AG10803 (cell line): ENCODE measurements at places on chromosomes 12 and 14.

GRCh38 chr12:100404769-100405407 is 48.0 kb downstream of the SLC17A8 start:
- DNase-seq = peak; percentile 41

- peak; percentile 79 for DNase-seq
Measured at GRCh38 chr12:132614861-132615578, 3.6 kb upstream of the P2RX2 start.

- peak; percentile 52 for DNase-seq
Measured at GRCh38 chr12:111434680-111435338, 29.1 kb downstream of the SH2B3 start.

GRCh38 chr14:103336191-103336590 is 2.2 kb downstream of the EIF5 start:
- no peak for DNase-seq

- DNase-seq = peak; percentile 78
Measured at GRCh38 chr12:80892597-80893445, 44.9 kb downstream of the LIN7A start.

DNA sequence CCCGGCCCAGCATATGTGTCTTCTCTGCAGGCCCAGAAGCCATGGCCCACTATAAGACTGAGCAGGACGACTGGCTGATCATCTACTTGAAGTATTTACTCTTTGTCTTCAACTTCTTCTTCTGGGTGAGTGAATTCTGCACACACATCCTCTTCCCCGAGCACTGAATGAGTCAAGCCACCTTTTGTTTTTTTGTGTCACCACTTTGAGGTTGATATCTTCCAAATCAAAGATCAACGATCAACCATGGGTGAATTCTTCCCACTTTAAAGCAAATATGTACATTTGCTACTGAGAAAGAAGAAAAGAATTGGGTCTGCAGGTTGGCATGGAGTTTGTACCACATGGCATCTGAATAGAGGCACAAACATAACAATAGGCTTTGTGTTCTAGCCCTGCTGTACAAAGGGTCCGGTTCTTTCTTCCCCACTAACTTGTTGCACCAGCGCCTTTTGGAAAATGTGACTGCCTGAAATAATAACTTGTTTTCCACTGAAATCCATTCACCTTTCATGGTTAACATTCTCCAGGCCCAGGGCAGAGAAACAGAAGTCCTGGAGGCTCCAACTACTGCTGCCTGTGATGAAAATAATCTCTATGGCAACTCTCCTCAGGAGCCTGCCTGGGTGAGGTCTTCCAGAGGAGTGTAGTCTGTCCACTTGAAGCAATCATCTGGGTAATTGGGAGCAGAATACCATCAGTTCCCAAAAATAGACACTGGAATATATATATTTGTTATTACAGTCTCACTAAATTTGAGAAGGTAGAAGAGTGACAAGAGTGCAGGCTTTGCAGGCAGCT is 27.6 kb downstream of the TSPAN11 start:
- no peak for DNase-seq

DNA sequence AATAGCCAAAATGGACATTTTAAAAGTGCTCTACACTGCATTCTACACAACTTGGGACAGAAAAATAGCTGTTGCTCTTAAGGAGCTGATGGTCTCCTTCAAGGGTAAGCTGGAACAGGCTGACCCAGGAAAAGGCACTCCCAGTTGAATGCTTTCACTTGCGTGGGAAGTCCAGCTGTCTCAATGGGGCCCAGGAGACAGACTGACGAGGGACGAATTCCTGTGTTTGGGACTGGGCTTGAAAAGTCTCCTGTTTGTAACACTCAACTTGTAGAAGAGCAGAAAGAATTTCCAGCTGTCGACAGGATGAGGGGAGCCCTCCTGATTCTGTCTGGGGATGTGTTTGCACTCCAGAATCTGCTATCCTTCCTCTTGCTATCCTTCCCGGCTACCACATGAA is 180.8 kb downstream of the ZFP36L1 start:
- peak; percentile 80 for DNase-seq

DNA sequence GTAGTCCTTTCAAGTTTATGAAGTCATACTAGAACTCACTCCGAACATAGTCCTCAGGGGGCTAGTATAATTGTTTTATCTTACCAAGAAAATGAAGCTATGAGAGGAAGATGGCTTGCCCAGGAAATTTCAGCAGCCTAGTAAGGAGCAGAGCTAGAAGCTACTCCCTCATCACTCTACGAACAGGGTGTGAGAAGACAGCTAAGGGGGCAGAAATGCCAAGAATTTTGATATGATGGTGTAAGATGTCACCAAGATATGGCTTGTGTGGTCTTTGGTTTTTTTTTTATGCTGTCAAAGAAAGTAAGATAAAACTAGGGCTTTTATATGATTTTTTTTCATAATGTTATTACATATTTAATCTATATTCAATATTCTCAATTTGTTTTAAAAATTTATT is 47.6 kb downstream of the PRICKLE1 start:
- DNase-seq = no peak

DNA sequence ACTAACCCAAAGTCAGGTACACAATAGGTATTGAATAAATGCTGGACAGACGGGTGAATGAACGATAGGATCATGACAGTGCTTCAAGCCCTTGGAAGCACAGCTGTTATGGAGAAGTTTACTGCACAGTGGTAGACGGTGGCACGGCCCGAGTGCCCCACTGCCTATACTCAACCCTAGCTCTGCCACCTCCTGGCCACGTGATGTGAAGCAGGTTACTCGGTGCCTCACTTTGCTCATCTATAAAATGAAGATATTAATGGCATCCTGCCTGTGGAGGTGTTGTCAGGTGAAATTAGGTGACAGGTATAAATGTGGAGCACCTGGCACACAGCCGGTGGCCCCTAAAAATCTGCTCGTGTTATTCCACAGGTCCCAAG is 5.8 kb downstream of the ASB2 start:
- DNase-seq = no peak

DNA sequence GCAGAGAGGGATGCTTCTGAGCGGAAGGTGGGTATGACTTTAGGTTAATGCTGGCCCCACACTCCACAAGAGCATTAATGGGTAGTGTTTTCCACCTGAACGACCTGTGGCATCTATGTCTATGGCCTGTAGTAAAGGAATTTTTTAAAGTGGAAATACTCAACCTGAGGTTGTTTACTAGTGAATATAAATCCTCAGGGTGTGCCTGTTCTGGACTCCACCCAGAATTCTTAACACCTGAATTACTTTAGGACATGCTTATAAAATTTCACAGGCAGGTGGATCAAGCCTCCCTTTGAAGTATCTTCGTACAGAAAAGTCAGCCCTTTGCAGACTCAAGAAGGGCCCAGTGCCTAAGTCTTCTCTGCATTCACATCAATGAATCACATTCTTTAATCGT is 196.1 kb downstream of the ESR2 start:
- no peak for DNase-seq

DNA sequence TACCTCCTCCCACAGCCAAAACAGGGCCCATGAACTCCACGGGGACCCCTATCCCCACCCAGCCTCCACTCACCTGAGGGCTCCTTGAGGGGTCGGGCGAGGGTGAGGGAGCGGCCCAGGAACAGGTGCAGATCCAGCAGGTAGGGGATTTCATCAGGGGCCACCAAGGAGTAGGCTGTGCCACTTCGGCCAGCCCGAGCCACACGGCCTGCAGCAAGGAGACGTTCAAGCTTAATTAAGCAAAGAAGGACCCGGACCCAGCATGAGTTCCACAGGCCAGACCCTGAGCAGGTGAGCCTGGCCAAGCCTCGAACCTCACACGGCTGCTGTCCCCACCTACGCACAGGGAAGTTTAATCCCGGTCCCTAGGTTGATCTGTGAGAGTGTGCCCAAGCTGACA is 15.6 kb downstream of the DDX54 start:
- no peak for DNase-seq

DNA sequence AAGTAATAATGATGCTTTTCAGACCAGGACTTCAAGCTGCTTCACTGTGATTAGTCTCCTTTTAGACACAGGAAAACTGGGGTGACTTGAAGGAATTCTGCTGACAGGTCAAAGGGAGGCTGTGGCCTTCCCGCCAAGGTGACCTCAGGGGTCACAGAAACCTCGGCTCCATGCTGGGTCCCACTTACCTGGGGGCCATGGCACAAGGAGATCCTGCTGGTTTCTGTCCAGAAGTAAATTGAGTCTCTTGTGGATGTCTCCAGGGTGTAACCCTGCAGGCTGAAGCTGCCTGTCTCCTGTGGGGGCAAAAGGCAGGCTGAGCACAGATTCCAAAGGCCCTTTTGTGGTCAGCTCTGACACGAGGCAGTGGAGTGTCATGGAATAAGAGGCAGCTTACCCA is 138.7 kb upstream of the MED13L start:
- peak; percentile 34 for DNase-seq

DNA sequence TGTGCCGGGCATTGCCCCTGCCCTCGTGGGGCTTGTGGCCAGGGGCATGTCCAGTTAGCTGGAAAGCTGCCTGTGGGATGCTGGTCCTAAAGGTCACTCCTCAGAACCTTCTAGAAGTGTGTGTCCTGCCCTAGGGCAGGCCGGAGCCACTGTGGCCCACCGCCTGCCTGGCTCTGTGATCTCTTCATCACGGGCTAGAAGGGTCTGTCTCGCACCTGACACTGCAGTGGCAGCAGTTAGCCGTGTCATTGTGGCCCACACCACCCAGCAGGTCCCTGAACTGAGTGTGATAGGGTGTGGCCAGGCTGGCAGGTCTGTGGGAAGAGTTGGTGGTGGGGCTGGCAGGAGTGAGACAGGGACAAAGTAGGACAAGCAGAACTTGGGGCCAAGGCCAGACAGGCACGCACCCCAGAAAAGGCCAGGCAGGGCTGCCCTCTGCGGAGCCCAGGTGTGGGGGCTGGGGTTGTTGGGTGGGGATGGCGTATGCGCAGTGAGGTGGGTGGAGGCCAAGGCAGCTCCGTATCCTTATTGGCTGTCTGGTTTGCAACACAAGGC is 41.2 kb downstream of the ADGRD1 start:
- no peak for DNase-seq
